Stimulated activated CD4-positive, alpha-beta T cell treated with anti-CD3 and anti-CD28 coated beads, Interleukin-4, amount 100 ng/mL, for 1 hour (primary cell): ENCODE measurements at places on chromosomes 6 and 20.
A peak's percentile ranks its signal among the peaks of the same experiment; 100 is the strongest.

DNA sequence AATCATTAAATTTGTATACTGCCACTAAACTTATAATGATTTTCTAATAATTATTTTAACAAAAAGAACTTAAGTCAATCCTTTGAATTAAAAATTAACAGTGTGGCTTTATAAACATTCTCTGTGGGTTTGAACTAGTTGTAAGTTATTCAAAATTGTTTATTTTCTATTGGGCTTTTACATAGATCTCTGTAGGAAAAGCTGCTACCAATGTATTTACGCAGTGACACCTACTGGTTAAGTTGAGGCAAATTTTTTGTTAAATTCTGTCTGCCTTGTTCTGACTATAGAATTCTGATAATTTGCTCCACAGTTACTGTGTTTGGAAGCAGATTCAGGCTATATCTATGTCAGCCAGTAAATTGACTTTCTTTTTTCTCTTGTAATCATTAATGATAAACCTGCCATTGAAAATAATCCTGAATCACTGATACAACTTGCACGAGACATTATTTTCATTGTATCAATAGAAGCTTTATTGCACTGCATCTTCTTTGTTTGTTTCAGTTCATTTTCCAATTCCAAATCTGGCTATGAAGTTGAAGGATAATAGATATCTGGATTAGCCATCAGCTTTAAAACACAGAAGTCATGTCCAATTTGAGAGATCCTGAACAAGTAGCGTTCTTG is 66.0 kb upstream of the UTRN start:
- no peak for DNase-seq

GRCh38 chr20:25867776-25868649 is 171.4 kb upstream of the ZNF337 start:
- peak; percentile 76 for DNase-seq

GRCh38 chr6:120614723-120615122 is 719.6 kb downstream of the TBC1D32 start:
- no peak for DNase-seq

- no peak for DNase-seq
These were observed 125.1 kb downstream of the PDE7B start for GRCh38 chr6:135976585-135976984.

DNA sequence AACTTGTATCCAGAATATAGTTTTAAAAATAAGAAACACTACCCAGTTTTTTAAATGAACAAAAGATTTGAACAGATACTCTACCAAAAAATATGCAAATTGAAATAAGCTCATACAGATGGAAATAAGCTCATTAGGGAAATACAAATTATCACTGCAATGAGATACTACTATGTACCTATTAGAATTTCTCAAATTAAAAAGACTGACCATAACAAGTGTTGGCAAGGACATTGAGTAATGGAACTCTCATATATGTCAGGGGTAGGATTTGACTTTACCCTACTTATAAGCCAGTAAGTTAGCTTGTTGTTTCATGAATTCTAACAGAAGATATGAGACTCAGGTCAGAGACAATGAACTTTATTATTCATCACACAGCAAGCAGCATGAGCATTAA is 9.6 kb upstream of the ASIP start:
- DNase-seq: no peak

DNA sequence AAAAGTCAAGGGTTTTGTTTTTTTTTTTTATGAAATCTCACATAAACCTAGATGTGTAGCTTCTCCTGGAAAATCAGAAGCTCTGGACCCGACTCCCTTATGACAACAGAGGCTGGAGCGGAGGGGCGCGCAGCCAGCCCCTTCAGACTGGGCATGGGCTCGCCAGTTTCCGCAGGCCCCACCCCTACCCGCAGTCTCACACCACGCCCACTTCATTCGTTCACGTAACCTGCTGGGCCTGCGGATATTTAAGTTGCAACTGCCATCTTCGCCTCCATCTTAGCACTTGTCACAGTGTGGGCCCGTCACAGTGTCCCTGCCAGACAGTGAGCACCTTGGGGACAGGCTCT is 111.7 kb upstream of the PTPN1 start:
- no peak for DNase-seq

GRCh38 chr6:43869079-43869710 is 99.2 kb downstream of the VEGFA start:
- no peak for DNase-seq

DNA sequence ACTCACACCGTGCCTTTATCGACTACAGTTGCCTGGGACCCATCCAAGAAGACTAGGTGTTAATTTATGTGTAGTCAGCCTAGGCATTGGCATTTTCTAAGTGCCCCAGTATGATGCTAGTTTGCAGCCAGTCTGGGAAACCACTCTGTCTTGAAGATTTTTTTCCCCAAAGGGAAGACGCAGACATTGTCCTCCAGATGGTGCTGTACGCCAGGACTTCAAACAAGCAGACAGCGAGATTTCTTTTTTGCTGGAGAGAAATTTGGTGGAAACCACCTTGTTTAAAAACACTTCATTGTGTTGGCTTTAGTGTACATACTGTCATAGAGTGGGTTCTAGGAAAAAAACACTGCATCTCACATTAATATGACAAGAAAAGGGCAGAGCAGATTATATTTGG is 30.0 kb downstream of the ALDH5A1 start:
- no peak for DNase-seq

DNA sequence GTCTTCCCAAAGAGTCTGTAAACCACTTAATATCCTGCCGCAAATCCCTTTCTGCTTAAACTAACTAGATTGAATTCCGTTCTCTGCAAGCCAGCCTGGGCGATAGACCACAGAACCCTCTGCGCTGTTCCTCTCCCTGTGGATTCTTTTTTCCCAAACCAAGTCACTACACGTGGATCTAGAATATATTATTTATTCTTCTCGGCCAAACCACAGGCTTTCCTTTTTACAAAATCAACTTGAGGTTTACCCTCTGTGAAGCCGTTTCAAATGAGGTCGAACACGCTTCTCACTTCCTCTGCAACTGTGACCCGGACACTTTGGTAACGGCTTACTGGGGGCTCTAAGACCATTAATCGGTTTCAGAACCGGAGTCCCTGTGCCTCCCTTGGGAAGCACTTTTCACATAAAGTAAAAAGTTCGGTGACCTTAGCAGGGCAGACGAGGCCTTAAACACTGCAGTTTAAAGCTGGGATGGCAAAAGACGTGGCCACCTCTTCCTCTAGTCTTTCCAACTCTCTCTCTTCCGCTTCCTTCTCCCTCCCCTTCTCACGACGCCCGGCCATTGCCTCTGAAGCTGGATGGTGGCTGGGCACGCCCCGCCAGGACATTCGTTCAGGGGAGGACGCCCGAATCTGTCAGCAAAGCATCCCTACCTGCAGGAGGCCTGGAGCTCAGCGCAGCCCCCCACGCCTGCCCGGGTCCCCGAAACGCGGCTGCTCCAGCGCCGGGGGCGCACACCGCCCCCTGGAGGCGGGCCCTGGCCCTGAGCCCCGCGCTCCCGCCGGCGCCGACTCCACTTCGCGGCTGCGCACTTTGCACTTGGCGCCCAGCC is 55.0 kb upstream of the FOXC1 start:
- peak; percentile 81 for DNase-seq

- no peak for DNase-seq
These were observed 291.9 kb downstream of the KCNQ5 start for GRCh38 chr6:72913797-72914196.

GRCh38 chr6:65638047-65638831 is 68.8 kb downstream of the EYS start:
- DNase-seq: no peak
